Stimulated activated CD8-positive, alpha-beta memory T cell treated with anti-CD3 and anti-CD28 coated beads, Interleukin-2, amount 100 ng/mL, for 1 hour (primary cell): ENCODE measurements at places on chromosomes 2 and 18.

DNA sequence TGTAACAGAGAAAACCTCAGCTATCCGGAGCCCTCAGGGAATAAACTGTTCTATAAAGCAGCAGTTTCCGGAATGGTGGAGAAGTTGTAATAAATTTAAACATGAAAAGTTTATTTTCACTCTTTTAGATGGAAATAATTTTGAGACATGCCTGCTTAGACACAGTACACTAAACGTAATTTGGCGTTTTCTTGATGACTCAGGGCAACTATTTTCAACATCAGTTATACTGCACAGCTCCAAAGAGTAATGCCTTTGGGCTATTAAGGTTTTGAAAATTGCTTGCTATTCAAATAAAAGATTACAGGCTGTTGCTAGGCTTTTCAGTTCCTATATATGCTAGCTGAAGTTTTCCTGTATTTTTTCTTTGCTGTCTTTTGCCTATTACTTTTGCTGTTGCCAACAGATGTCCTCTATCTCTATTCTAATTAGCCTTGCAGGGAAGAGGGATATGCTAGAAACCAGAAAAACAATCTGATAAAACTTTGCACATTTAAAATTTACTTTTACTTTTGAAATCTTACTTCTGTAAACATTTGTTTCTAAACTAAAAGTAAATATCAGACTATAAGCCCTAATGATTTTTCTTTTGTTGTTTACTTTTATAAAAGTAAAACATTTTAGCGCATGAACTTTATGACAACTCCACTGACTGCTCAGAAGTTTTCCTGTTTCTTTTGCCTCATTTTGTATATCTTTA is 113.4 kb upstream of the WDSUB1 start:
- no peak for DNase-seq

DNA sequence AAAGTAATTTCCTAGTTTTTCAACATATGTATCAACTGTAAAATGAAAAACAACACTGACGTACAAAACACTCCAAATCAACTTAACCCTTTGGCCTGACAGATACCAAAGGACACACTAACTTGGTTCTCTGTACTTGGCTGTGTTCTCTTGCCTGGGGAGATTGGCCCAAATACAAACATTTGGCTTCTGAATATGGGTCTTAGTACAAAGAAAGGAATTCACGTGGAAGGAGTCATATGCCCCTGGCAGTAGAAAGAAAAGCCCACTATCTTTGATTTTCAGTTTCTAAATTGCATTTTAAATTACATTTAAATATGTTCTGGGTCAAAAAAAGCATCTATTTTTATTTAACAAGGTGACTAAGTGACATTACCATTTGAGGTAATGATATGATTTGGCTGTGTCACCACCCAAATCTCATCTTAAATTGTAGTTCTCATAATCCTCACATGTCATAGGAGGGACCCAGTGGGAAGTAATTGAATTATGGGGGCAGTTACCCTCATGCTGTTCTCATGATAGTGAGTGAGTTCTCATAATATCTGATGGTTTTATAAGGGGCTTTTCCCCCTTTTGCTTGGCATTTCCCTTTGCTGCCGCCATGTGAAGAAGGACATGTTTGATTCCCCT is 153.6 kb upstream of the CCDC195 start:
- no peak for DNase-seq

DNA sequence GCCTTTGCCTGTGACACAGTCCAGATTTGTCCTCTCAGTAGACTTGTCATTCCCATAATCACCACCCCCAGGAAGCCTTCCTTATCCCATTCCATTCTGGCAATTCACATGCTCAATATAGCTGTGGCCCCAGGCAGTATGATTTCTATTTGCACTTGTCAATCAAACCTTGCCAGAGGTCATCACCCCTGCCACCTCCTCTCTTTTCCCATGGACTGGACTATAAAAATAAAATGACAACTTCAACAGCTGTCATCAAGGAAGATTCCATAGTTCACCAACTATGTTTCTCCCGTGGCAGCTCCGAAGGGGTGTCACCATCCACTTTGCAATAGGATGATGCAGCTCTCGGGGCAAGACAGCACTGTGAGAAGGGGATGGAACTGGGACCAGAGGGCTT is 255.7 kb downstream of the CELF4 start:
- DNase-seq: no peak

DNA sequence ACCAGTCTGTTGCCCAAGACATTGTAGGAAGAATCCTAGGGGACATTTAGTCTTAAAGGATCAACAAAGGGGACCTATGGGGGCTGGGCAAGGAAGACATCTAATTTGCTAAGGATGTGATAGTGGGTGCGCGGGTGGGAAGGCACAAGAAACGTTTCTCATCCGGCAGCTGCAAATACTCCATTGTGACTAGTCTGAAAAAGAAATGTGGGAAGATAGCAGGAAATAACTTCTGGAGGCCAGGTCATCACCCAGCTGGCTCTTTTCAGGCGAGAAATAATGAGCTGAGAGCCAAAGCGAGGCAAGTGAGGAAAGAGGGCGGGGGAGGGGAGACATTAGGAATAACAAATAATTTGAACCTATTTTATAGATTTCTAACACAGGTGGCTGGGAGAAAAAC is 70.3 kb upstream of the NCK2 start:
- DNase-seq: no peak

DNA sequence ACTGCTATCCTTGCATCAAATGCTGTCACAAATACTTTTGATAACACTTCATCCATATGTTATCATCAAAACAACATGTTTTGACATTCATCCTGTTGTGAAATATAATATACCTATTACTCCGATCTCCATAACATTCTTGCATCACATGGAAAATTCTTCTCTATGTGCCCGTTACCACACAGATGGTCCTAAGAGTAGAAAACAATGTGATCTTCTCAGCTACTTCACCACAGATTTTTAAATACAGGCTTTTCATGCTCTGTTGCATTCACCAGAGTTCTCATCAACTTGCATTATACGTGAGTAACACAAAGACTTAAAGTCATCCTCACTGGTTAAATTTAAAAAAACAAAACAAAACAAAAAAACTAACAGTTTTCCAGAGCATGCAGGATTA is 1603.3 kb upstream of the ZEB2 start:
- no peak for DNase-seq

GRCh38 chr18:49228187-49228586 is 232.3 kb downstream of the DYM start:
- no peak for DNase-seq

DNA sequence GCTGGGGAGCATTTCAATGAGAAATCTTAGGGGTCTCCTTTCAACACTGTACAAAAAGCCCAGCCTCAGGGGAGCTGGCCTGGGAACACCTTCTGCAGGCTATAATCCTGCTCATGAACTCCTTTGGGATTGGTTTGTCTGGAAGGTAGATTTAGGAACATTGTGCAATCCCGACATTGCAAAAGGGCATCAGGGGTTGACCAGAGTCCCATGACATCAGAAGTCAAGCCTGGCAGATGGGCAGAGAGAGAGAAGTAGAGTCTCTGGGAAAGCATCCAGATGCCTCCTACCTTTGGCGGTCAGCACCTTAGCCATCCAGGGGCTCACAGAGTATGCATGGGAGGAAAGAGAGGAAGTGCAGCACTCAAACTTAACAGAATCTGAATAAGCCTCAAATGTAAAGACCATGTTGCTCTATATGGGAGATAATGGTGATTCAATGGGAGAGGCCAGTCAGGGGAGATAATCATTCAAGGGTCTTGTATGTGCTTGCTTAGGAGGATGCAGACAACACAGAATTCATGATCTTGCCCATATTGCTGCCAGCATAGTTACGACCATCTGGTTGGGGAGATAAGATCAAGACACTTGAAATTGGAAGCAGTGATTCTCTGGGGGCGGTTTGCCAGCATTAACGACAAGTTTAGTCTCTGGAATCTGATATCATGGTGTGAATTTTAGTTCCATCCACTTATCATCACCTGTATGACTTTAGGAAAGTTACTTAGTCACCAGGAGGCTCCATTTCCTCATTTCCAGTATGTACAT is 58.3 kb upstream of the UPP2 start:
- no peak for DNase-seq

GRCh38 chr2:212274215-212274614 is 264.4 kb downstream of the ERBB4 start:
- no peak for DNase-seq

DNA sequence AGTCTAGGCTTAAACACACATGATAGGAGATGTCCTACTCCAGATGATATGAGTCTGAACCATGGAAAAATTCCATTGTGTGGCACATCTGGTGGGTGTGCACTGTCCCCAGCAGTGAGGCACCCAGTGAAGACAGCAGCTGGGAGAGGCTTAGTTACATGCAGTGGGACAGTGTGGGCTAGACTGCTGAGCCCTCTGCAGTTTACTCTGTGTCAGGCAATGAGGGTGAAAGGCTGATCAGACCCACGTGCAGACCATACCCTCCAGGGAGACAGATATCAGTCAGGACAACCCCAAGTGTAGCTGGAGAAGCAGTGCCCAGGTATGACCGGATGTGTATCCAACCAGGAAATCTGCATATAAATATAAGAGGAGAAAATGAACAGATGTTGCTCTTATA is 13.4 kb downstream of the IL37 start:
- no peak for DNase-seq

- DNase-seq: no peak
These were observed 182.5 kb downstream of the CTIF start for GRCh38 chr18:48721312-48721711.

- DNase-seq: no peak
These were observed 132.8 kb upstream of the CTDP1 start for GRCh38 chr18:79546781-79547272.

DNA sequence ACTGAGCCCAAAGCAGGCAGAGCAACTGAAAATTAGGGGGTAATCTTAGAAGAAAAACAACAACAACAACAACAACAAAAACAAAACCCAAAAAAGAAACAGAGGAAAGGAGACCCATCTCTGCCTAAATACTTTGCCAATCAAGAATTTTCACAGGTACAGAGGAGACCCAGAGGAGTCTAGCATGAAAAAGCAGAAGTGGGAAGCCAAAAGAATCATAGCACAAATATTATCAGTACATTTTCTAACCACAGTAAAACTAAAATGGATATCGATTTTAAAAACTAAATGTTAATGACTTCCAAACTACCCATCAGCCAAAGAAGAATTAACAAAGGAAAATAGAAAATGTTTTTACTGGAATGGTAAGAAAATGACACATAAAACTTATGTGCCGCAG is 148.1 kb downstream of the BAZ2B start:
- no peak for DNase-seq

- no peak for DNase-seq
These were observed 18.6 kb downstream of the FOSL2 start for GRCh38 chr2:28411166-28411755.

DNA sequence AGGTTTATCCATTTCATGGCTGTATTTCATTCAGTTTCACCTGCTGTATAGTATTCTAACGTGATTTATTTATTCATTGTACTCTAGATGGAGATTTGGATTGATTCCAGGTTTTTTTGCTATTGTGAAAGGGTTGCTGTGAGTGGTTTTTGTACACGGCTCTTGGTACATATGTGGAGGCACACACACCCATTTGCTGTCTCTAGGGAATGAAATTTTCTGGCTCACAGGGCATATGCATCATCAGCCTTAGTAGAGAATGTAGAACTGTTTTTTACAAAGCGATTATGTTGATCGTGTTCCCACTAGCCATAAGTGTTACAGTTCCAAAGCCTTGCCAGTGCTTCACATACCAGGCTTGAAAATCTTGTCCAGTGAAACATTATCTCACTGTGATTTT is 5.1 kb downstream of the SPTBN1 start:
- no peak for DNase-seq

DNA sequence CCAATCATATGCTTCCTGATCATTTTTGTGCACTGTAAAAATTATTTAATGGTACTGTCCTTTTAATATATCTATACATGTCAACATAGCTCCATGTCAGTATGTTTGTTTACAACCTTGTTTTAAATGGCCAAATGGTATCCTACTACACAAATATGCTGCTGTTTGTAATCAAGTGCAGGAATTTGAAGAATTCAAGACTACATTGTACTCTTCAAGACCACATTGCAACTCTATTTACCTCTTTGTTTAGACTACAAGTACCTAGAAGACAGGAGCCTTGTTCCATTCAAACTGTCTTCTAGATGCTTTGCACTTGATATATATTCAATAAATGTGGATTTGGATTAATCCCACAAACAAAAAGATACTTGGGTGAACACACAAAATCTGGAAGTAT is 41.7 kb downstream of the CNTNAP5 start:
- DNase-seq: no peak

DNA sequence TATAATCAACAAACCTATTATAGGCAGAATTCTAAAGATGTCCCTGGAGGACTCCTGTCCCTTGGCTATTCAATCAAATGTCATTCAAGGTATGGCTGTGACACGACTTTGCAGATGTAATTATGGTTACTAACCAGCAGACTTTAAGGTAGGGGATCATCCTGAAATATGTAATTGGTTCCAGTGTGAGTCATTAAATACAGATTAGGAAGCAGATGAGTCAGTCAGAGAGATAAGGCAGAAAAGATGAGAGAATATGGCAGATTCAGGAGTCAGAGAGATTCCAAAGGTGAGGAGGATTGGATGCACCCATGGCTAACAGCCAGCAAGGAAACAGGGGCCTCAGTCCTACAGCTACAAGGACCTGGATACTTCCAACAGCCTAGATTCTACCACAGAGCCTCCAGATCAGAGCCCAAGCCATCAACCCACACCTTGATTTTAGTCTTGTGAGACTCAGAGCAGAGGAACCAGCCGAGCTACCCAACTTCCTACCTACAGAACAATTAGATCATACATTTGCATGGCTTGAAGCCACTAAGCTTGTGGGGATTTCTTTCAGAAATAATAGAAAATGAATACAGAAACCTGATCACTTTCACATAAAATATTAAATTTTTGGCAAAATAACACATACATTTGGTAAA is 11.2 kb upstream of the PROM2 start:
- no peak for DNase-seq

GRCh38 chr18:79962835-79963657 is 1.4 kb upstream of the HSBP1L1 start:
- no peak for DNase-seq

GRCh38 chr2:169683425-169684134 is 10.6 kb downstream of the CFAP210 start:
- no peak for DNase-seq

DNA sequence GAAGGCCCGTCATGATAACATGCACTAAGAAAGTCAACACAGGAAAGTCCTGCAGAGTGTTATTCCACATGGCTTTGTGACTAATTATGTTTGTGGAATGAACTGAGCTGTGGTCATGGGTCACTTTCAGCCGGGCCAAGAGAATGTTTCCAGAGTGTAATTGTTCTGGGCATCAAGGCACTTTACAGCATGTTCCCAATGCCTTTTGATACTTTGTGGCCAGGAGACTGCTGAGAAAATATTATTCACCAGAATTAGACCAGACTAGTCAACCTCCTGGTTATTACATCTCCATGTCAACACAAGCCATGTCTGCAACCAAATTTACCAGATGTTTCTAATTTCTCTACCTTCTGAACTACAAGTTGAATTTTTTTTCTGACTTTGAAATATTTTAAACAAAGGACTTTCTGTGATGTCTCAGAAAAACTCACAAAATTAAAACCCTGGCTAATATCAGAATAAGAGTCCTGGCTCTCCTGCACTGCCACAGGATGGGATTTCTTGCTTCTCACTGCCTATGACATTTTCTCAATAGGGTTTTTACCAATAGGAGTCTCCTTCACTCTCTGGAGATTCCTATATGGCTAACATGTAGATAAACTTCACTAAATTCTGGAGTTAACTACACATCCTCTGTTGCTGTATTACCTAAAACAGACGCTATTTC is 90.6 kb upstream of the WDR75 start:
- no peak for DNase-seq

- no peak for DNase-seq
These were observed 157.1 kb downstream of the BAZ2B start for GRCh38 chr2:159459279-159459678.

GRCh38 chr2:200476836-200477235 is 33.0 kb downstream of the KCTD18 start:
- no peak for DNase-seq
